ENCODE measurements at places on chromosomes 12 and 14.

DNA sequence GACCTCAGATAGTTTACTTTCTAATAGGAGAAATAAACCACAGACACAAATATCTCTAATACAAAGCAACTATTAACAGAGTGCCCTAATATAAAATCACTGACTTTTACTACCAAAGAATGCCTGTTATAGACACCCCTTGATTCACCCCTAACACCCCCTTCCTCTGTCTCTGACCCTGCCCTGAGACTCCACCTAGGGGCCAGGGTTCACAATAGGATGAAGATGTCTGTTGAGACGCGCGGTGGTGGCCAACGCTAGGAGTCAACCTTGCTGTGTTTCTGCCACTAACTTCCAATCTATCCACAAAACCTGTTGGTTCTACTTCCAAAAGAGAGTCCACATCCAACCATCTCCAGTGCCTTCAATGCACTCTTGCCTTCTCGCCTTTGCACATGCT, 10.9 kb upstream of the TC2N start:
- no peak for DNase-seq

DNA sequence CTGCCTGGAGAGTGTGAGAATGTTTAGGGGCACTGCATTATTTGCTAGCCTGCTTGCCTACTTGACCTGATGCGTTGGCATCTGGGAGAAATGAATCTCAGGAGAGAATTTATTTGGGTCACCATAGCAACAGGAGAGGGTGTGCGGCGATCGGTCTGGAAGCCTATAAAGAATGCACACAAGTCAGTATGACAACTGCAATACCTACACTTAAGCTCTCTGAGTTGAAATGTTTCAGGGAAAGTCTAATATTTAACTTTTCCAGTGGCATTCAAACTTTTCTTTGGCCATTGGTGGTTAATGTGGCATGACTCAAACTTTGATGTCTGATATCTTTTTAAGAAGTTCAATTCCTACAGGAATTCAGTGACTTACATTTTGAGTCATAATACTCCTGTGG, 205.1 kb downstream of the NEDD1 start:
- no peak for DNase-seq

GRCh38 chr12:14395074-14395778, 29.7 kb downstream of the ATF7IP start:
- no peak for DNase-seq

- no peak for DNase-seq
These were observed 479 bp downstream of the GPR135 start for GRCh38 chr14:59464486-59465315.

- DNase-seq, result no peak
These were observed 66.4 kb downstream of the PAWR start for GRCh38 chr12:79624378-79624777.

- DNase-seq, result no peak
These were observed 972.2 kb upstream of the TMEM132C start for GRCh38 chr12:127294651-127295210.

DNA sequence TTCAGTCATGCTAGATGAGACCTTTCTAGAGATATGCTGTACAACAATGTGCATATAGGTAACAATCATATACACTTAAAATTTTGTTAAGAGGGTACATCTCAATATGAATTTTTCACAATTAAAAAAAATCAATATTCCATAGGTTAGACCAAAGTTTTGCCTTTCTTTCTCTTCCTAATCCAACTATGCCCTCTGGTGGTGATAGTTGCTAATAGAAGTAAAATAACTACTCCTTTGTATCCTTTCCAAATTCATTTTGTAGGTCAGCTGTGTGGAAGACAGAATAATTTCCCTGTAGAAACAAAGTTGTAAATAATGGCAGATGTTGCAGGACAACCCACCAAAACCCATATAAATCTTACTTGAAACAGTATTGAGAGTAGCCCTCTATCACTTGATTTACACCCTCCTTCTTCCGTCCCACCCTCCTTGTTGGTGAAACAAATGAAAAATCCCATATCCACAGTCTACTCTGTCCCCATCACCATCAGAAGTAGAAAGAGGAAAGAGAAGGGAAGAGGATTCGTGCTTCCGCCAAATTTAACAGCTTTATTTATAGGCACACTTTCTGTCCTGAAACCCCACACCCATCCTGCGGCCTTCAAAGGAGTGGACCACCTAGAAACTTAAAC, 34.2 kb upstream of the KICS2 start:
- no peak for DNase-seq

GRCh38 chr12:12069821-12070548, 754 bp upstream of the BCL2L14 start:
- no peak for DNase-seq

DNA sequence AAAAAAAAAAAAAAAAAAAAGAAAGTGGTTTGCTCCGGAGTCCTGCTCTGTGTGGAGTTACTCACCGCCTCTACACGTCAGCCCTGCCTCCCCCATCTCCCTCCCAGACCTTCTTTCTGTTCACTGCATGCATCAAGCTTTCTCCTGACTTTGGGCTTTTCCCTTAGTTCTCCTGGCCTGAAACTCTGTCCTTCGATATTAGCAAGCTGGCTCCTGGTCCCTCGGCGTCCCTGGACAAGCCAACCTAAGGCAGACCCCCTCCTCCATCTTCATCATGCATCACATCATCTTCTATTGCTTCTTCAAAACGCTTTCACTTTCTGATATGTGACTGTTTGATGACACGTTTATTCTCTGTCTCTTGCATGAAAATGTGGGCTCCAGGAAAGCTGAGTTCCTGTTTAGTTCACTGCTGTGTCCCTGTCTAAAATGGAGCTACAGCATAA, 40.6 kb downstream of the SLC15A4 start:
- no peak for DNase-seq

GRCh38 chr12:52181746-52182145, 10.1 kb downstream of the KRT80 start:
- no peak for DNase-seq

DNA sequence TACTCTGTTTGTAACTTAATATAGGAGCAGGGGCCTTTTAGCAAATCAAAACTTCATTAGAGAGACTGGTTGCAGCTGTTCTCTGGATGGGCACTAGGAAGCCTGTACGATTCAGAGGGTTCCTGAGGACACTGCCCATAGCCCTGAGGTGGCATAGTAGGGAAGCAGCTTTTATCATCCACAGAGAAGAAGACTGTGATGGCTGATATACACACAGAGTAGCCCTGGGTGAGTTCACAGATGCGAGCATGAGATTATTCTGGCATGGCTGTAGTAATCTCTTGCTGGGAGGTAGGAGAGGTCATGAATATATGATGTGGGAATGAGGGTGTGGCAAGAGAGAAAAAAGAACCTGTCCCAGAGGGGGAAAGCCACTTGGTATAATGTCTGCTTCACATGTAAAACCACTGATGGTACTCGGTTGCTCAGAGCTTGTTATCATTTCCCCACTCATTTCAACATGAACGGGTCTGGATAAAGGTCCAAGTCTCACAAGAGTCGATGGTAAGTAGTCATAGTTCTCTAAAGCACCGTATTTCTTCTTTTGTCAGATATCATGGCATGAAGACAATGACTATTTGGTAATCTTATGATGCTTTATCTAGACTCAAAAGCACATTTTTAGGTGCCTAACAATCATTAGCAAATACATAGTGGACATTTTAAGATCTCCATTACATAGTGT, 52.0 kb downstream of the PEBP1 start:
- no peak for DNase-seq

DNA sequence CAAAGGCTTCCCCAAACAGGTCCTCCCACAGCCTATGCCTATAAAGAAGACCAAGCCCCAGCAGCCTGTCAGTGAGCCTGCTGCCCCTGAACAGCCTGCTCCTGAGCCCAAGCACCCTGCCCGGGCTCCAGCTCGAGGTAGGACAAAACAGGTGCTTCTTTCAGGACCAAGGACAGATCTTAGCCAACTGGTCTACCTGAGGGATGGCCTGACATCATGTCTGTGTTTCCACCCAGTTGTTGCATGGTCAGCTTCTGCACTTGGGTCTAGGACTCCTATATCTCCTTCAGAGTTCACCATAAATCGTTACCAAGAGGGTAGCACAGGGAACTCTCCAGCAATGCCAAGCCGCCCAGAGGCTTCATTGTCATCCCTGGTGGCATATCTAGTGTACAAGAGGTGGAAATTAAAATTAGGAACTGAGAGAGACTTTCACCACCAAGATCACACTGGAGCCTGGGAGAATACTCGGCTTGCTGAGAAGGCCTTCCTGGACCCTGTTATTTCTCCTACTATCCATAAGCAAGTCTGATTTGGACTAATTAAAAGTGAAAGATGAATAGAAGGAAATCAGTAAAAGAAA, 38.2 kb upstream of the OAS1 start:
- peak; percentile 35 for DNase-seq

DNA sequence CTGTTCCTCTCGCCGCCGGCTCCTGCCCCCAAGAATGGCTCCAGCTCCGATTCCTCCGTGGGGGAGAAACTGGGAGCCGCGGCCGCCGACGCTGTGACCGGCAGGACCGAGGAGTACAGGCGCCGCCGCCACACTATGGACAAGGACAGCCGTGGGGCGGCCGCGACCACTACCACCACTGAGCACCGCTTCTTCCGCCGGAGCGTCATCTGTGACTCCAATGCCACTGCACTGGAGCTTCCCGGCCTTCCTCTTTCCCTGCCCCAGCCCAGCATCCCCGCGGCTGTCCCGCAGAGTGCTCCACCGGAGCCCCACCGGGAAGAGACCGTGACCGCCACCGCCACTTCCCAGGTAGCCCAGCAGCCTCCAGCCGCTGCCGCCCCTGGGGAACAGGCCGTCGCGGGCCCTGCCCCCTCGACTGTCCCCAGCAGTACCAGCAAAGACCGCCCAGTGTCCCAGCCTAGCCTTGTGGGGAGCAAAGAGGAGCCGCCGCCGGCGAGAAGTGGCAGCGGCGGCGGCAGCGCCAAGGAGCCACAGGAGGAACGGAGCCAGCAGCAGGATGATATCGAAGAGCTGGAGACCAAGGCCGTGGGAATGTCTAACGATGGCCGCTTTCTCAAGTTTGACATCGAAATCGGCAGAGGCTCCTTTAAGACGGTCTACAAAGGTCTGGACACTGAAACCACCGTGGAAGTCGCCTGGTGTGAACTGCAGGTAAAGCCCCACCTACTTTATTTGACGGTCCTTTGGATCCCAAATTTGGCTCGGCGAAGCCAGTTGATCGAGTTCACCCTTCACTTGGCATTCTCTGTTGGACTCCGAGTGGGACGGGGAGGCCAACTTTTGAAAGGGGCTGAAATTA, 1.5 kb downstream of the WNK1 start:
- DNase-seq, result no peak

DNA sequence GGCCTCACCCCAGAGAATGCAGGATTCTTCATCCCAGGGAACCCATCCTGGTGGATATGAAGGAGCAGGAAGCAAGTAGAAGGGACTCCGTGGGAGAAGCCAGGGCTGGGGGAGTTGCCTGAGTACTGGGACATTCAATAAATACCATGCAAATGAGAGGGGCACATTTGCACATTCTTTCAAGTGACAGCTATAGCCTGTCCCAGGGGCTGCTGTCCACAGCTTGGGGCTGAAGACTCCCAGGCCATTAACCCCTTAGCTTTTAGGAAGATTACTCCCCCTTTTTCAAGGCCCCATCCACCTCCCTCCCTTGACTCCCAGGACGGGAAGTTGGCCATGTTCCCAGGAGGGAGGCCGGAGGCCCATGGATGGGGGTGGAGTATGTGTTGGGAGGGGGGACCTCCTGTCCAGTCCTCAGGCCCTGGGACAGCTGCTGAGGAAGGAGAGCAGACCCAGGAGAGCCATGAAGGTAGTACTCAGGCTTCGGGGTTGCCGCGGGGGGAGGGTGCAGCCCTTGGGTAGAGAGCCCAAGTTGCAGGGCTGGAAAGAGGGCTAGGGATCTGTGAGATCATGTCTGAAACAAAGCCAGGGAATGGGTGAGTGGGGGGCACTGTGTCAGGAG, 974 bp upstream of the TNS2 start:
- DNase-seq, result peak; percentile 65

DNA sequence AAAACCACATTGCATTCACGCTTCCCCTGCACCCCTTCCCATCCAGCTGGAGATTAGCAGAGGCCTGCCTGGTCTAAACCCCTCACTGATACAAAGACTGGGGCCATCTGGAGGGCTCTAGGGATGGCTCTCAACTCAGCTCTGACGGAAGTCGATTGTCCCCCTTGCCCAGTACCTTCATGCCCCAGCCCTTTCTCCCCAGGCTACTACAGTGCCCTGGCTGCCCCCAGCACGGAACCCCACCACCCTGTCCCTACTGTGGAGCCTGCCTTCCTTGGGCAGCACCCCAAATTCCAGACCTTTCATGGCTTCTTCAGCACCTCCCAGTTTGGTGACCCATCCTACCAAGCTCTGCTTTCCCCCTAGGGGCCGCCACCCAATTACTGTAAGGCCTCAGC, 25.6 kb downstream of the ZFP36L1 start:
- no peak for DNase-seq

GRCh38 chr14:102821252-102821651, 44.0 kb downstream of the TRAF3 start:
- DNase-seq, result no peak

DNA sequence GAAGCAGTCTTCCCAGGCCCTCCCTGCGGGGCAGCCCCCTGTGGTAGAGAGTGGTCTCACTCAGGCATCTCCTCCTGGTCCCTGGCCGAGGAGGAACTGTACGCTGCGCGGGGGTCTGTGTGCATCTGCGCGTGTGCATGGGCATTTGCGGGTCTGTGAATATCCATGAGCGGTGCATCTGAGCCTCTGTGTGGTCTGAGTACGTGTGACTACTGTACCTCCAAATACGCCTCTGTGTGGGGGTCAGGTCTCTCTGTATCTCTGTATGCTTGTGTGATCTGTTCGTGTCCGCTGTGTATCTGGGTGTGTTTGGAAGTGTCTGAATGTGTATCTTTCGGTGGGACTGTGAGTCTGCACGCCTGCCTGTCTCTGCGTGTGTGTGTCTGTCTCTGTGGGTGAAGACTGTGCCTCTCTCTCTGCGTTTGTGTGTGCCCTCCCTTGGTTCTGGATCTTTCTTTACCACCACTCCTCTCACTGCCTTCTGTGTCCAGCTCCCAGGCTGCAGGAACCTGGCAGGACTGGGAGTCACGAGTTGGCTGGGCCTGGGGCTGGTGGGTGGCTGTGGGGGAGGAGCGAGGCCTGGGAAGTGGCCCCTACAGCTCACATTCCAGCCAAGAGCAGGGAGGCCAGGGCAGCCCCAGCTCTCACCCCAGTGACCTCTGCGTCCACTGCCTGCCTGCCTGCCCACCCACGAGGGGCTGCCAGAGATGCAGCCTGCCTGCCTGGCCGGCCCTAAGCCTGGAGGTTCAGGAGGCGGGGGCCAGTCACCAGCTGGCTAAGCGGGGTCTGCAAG, 1.1 kb upstream of the PGF start:
- no peak for DNase-seq

- no peak for DNase-seq
These were observed 888 bp upstream of the EEA1 start for GRCh38 chr12:92929983-92930382.

GRCh38 chr12:112013601-112014402, 576 bp downstream of the ERP29 start:
- DNase-seq, result peak; percentile 71

DNA sequence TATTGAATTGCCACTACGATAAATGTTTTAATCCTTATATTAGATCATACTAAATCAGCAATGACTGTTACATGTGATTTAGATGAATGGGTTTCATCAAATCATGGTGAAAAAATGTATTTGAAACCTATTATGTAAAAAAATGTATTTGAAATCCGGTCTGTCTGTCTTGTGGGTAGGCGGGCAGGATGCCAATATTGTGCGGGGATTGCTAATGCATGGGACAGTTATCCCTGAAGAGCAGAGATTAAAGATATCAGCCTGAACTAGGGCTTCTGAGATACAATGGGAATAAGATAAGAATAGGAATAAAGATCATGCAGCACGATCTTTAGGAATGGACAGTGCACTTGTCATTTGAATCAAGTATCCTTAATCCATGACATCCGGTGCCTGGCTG, 134.0 kb downstream of the PRKCH start:
- DNase-seq, result no peak

Data from iPS DF 19.7 (cell line).